Ureter (tissue), 1 donor: ENCODE measurements at places on chromosomes 7 and 10. TPM values are rescaled to one million over a fixed set of nuclear protein-coding genes. Genes with fewer than 3 reads are reported as not detected.

DNA sequence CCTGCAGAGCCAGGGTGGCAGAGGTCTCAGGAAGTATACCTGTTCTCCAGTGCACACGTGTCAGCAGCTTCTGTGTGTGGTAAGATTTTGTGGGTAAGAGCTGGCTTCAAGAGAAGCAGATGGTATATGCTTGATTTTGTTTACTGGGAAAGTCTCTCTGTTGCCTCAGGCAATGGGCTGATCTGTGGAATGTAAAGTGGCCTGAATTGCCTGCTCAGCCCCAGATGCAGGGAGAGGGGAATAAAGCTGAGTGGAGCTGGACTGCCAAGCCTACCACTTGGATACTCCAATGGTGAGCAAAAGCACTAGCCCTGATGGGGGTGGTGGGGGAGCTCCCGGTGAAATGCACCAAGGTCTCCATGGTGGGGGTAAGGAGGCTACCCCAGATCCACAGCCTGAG, 156.1 kb downstream of the WDR11 start:
- DNase-seq, result no peak

DNA sequence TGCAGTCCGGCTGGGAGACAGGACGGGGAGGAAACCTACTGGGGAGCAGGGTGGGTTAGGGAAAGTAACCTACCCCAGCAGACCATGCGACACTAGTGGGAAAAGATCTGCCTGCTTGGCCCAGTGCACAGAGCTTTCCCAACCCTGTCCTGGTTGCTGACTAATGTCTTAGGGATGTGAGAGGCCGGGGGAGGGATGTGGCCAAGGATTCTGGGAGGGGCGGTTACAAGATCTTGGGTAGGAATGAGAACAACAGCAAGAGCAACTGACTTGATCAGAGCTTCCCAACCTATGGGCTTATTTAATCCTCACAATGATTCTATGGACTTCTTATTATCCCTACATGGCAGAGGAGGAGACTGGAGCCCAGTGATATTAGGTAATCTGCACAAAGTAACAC, 24.0 kb upstream of the EIF5AL1 start:
- DNase-seq, result peak; percentile 83

- no peak for DNase-seq
These were observed 392.9 kb downstream of the SUGCT start for GRCh38 chr7:40527723-40528122.

GRCh38 chr7:57482-58255, 134.7 kb upstream of the FAM20C start:
- DNase-seq, result peak; percentile 29

DNA sequence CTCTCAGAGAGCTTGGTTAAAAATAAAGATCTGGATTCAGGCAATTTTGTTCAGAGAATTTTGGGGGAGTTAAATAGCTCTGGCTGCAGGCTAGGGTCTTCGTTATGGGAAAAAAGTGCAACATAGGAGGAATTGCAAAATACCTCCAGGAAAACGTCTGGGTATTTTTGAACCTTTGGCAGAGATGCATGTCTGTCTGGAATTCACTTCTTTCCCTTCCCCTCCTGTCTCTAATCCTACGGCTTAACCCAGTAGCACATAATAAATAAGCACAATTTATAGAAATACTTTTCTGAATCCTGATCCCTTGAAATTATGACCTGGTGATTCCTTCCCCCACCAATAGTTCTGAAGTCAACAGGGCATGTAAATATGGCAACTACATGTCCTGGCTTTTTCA, 19.3 kb upstream of the NUP205 start:
- DNase-seq, result no peak

GRCh38 chr7:87499494-87499893, 24.0 kb upstream of the ABCB4 start:
- no peak for DNase-seq

GRCh38 chr10:48543182-48543844, 61.6 kb downstream of the ARHGAP22 start:
- no peak for DNase-seq

GRCh38 chr7:137421366-137421765, 77.8 kb upstream of the PTN start:
- no peak for DNase-seq

GRCh38 chr7:93884541-93884940, 6.0 kb downstream of the TFPI2 start:
- DNase-seq, result no peak

DNA sequence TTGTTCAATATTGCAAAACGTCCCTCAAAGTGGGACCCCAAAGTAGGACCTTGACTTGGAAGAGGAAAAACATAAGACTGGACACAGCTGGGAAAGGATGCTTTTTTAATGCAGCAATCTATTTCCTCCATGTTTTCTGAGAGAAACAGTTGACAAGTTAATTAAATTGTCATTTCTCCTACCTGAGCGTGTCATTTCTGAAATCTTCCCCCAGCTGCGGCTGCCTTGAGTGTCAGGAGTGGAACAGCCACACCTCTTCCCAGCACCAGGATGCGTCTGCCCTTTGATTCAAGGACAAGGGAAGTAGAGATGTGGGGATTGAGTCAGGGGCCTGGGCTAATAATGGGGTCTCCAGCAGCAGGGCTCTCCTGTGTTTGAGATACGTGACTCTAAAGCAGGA, 171.3 kb downstream of the HECW1 start:
- DNase-seq, result no peak

DNA sequence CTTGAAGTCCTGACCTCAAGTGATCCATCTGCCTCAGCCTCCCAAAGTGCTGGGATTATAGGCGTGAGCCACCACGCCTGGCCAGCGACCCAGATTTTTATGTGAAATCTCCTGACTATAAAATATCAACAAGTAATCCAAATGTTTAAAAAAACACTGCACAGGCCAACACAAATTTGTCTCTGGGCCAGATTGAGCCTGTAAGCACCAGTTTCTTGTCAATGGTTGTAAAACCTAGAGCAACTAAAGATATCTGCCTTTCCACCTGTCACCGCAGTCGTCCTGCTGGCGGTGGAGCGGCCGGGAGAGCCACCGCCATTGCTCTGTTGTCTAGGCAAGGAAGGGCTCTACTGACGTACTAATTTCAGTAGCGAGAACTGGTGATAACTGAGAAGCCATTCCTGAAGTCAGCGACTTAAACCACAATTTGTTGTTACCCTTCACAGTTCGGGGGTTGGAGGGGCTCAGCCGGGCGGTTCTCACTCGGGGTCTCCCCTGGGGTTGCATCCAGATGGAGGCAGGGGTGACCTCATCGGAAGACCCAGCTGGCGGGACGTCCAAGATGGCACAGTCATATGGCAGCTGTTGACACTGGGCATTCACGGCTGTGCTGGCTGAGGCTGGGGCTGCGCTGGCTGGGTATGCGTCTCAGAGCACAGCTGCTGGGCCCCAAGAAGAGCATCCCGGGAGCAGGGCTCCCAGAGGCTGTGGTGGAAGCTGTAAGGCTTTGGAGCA, 55.2 kb upstream of the PDGFA start:
- DNase-seq, result no peak

- DNase-seq, result no peak
These were observed 41.6 kb downstream of the GPRIN2 start for GRCh38 chr10:46514899-46515298.

- no peak for DNase-seq
These were observed 173.5 kb downstream of the KCNMA1 start for GRCh38 chr10:77463967-77464745.

- DNase-seq, result no peak
These were observed 29.2 kb upstream of the PROSER2 start for GRCh38 chr10:11793762-11794479.

- no peak for DNase-seq
These were observed 117.0 kb upstream of the AFAP1L2 start for GRCh38 chr10:114521255-114521654.

- DNase-seq, result no peak
These were observed 27.0 kb downstream of the AUTS2 start for GRCh38 chr7:69625238-69625637.

- DNase-seq, result no peak
These were observed 344.6 kb downstream of the TYW1 start for GRCh38 chr7:67341153-67341768.

DNA sequence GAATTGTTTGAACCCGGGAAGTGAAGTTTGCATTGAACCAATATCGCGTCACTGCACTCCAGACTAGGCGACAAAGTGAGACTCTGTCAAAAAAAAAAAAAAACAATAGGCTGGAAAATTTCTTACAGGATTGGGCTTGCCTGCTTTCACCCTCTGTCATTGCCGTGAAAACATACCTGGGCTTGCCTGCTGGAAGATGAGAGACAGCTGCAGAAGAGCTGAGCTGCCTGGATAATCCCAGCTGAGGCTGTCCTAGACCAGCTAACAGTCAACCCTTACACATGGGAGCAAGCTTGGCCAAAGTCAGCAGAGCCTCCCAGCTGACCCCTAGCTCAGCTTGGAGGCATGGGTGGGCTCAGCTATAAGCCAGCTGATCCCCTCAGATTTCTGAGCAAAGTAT, 306.2 kb downstream of the CCSER2 start:
- DNase-seq, result no peak

GRCh38 chr7:74344786-74345185, 55.6 kb downstream of the CLIP2 start:
- DNase-seq, result no peak

GRCh38 chr7:71538210-71538609, 406.3 kb downstream of the GALNT17 start:
- no peak for DNase-seq

DNA sequence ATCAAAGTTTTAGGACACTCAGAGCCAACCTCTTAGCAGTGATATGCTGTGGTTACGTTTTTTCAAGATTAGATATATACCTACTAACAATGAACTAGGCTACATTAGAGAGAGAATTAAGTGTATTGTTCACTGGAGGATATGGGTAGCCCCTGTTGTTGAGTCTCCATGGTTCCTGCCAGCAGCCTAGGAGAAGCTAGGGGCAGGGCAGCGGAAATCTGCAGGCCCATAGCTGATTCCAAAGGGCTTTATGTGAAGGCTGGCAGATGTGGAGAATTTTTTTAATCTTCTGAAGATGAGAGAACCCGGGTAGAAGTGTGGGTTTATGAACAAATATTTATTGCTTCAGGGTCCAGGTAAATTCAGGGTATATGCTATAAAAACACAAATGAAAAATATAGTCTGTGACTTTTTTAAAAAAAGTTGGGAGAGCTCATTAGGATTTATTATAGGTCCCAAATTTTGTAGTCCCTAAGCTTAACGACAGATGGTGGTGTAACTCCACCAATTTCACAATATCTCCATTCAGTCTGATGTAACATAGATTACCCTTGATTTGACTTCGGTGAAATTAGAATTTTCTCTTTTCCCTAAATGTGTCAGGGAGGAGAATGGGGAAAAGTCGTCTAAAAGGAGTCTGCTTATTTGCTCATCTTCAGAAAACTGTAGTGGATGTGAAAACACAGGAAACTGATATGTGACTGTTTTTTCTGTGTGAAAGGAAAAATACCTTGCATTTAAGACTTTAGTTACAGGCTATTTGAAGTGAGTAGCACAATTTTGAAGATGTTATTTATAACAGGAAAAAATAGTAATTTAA, 163.0 kb upstream of the PPP1R3A start:
- no peak for DNase-seq

DNA sequence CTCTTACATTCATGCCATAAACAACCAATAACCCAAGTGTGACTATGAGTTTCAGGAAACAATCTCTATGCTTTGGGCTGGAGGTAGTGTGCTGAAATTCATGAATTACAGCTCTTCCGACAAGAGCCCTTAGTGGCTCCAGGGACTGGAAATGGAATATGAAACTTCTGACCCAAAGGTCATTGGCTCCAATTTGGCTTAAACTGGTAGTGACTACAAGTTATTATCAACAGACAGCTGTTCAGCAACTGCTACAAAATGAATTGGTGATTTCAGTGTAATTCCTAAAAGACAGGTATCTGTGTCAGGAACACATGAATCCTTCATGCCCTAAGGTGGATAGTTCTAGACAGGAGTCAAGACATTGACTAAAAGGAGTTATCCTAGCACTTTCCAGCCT, 745.4 kb downstream of the PHTF2 start:
- DNase-seq, result no peak

DNA sequence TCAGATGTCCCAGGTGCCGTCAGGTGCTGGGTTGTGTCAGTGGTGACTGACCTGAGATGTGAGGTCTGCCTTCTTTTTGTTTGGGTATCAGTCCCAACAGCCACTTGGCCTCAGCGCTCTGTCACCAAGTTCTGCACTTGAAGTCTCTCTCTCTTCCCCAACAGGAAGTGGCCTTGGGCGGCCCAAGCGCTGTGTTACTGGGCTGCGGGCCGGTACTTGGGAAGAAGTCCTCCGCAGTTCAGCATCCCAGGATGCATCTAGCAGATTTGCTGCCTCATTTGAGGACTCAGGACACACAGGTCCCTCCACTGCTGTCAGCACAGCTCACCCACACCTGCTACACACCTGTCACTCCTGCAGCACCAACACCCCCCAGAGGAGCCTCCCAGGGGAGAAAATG, 40.1 kb downstream of the LYZL2 start:
- DNase-seq, result no peak

DNA sequence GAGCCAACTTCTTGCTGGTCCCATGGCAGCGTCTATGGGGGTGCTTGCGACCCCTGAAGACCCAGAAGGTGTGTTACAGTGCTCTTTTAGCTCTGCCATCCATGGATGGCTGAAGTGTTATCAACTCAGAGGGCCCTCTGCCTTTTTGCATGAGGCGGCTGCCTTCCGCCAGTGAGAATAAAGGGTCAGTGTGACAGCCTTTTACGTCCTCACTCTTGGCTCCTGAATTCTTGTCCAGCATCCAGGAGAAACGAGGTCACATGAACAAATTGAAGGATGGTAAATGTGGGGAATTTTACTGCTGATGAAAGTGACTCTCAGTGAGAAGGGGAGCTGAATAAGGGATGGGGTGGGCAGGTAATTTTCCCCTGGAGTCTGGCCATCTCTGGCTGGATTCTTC, 24.1 kb downstream of the SSMEM1 start:
- DNase-seq, result no peak

- DNase-seq, result no peak
These were observed 102.8 kb downstream of the GALNT11 start for GRCh38 chr7:152128252-152128651.

CLCN1 gene
- 0.31 TPM for total RNA-seq

ASCC1 gene
- total RNA-seq, result 39.3 TPM

SEC61A2 gene
- 8.6 TPM for total RNA-seq

SRGN gene
- 50.0 TPM for total RNA-seq

CADPS2 gene
- 25.8 TPM for total RNA-seq

PGAM2 gene
- total RNA-seq, result 0.62 TPM

FAM25G gene
- total RNA-seq, result not detected

NEUROD6 gene
- not detected for total RNA-seq

TES gene
- 74.3 TPM for total RNA-seq

SUFU gene
- total RNA-seq, result 25.5 TPM

CLRN3 gene
- total RNA-seq, result not detected

CPEB3 gene
- total RNA-seq, result 6.0 TPM

HOXA7 gene
- 6.3 TPM for total RNA-seq

ZCWPW1 gene
- total RNA-seq, result 4.3 TPM

ITPRID1 gene
- total RNA-seq, result not detected

RAMP3 gene
- 47.2 TPM for total RNA-seq

PRRT4 gene
- total RNA-seq, result 0.49 TPM
